ENCODE measurements at places on chromosomes 16 and 17. TPM values are rescaled to one million over a fixed set of nuclear protein-coding genes. Genes with fewer than 3 reads are reported as not detected.

The PDPR gene
- total RNA-seq = 15.9 TPM

The C16orf46 gene
- total RNA-seq = 0.18 TPM

The ATP2A3 gene
- total RNA-seq = not detected

The GNG13 gene
- total RNA-seq = not detected

The PDE6G gene
- total RNA-seq = not detected

The KRTAP3-1 gene
- not detected for total RNA-seq

The KRT9 gene
- not detected for total RNA-seq

The KRTAP9-4 gene
- total RNA-seq = not detected

The ATP1B2 gene
- 2.9 TPM for total RNA-seq

The DERL2 gene
- total RNA-seq = 21.3 TPM
